Stimulated activated CD4-positive, alpha-beta T cell treated with anti-CD3 and anti-CD28 coated beads, Interleukin-1b, Interleukin-23, amount 100 ng/mL, for 1 hour (primary cell): ENCODE measurements at places on chromosomes 7 and 10.

- DNase-seq, result no peak
These were observed 1.9 kb downstream of the TTYH3 start for GRCh38 chr7:2633538-2634266.

GRCh38 chr10:112226439-112227248, 43.1 kb upstream of the GPAM start:
- DNase-seq, result no peak

- no peak for DNase-seq
These were observed 82.6 kb downstream of the PRKG1 start for GRCh38 chr10:51156926-51157325.

DNA sequence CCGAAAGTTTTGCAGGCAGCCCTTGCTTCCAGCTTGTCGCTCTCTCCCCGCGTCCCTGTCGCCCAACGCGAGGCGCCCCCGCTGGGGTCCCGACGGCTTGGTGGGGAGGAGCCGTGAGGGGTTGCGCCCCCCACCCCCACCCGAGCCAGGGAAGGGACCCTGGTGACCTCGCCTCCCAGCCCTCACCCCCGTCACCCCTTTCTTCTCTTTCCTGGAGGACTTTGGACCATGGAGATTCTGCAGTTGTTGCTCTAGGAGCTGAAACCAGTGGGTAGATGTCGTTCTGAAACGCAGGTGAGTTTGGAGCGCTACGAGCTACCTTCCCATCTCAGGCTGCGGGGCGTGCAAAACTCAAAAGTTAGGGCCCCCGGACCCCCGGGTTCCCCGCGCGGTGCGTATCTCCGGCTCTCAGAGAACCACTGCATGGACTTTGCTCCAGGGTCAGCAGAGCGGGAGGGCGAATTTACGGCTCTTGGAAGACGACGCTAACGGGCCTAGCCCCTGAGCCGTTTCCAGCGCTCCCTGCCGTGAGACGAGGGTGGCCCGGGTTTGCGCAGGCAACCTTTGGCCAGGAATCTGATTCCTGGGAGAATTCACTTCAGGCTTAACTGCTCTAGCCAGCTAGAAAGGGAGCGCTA, 684 bp upstream of the ATXN7L1 start:
- DNase-seq, result no peak

DNA sequence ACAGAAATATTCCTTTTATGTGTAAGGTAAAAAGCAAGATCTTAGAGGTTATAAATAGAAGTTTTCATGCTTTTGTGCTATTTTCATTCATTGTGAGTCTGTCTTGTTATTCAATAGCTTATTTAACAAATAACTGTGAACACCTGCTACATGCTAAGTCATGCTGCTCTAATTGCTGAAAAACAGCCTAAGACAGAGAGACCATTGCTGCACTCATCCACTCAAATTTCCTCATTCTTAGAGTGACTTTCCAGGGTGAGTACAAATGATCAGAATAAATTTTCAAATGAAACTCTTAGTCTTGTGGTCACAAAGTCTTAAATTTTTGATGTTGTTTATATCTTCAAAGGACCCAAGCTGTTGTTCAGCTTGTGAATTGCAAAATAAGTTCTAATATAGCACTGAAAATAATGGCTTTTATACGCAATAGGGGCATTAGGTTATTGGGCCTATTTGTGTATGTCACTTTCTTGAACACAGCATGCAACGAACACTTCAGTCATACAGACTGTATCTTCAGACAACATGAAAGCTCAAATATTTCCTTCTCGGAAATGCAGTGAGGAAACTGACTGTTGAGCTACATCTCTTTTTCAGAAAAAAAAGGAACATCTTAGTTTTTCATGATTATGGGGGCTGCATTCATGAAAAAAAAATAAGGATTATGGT, 247.9 kb upstream of the PCDH15 start:
- DNase-seq, result no peak

DNA sequence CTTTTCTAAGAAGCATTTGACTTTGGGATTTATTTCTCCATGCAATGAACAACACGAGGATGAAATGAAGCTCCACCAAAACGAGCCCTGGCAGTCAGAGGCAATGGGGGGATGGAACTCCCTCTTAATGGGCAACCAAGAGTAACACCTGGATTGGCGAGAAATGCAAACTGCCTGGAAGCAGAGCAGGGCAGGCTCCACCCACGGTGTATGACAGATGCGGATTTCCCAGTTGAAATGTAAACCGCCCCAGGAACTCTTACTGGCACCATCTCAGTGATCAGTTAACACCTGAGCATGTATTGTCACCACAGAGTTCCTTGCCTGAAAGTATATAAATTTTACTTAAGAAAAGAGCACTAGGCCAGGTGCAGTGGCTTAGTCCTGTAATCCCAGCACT, 47.3 kb upstream of the AUTS2 start:
- no peak for DNase-seq

GRCh38 chr10:69817078-69817581, 15.4 kb downstream of the COL13A1 start:
- DNase-seq, result no peak

GRCh38 chr7:156475179-156475578, 165.4 kb upstream of the RNF32 start:
- DNase-seq, result no peak

- DNase-seq, result no peak
These were observed 67.1 kb downstream of the WAC start for GRCh38 chr10:28600056-28600455.

DNA sequence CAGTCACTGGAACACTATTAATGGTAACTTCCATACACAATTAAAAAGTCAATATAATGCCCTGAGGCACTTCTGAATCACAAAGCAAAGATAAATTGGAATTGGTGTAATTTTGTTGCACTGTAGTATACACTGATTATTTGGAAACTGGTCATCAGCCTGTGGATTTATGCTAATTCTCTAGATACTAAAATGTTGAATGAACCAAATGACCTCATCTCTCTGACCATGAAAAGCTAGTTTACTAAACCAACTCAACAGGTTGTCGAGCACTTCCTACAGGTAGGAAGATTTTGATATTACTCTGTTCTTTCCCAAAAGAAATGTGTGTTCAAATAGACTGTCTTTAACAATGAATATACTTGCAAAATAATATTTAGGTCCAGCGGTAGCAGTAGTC, 5.3 kb downstream of the NRP1 start:
- DNase-seq, result no peak

GRCh38 chr10:19111501-19112267, 63.1 kb downstream of the MALRD1 start:
- no peak for DNase-seq

DNA sequence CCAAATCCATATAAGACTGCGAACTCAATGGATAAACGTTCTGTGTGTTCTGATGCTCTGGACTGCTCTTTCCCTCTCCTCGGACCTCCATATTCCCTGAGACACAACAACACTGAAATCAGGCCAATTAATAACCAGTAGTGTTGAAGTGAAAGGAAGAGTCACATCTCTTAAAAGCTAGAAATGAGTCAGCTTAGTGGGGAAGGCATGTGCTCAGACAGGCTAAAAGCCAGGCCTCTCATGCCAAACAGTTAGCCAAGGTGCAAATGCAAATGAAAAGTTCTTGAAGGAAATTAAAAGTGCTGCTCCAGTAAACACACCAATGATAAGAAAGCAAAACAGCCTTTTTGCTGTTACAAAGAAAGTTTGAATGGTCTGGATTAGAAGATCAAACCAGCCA, 29.3 kb downstream of the TNS3 start:
- DNase-seq, result no peak

GRCh38 chr10:26780106-26780792, 80.5 kb downstream of the ABI1 start:
- no peak for DNase-seq

DNA sequence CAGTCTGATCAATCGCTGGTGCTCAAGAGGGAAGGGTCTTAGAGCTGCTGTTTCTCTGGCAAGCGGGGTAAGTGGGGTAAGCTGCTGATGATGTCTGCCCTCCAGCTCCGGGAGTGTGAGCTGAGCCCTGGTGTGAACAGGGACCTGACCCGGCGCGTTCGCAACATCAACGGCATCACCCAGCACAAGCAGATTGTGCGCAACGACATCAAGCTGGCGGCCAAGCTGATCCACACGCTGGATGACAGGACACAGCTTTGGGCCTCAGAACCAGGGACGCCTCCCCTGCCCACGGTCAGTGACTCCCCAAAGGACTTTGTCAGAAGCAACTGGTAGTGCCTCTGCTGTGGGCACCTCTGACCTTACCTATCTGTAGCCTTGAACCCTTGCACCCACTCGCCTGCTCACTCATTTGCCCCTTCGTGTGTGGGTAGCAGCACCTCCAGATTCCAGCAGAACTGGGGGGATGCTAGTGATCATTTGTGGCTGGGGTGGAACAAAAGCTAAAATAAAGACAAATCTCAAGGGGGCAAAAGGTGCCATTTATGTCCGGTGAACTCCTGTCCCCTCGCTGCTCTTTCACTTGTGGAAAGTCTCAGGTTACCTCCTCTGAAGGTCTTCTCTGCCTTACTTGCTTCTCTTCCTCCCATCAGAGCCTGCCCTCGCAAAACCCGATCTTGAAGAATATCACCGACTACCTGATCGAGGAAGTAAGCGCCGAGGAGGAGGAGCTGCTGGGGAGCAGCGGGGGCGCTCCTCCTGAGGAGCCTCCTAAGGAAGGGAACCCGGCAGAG, 3.2 kb downstream of the UFSP1 start:
- no peak for DNase-seq

DNA sequence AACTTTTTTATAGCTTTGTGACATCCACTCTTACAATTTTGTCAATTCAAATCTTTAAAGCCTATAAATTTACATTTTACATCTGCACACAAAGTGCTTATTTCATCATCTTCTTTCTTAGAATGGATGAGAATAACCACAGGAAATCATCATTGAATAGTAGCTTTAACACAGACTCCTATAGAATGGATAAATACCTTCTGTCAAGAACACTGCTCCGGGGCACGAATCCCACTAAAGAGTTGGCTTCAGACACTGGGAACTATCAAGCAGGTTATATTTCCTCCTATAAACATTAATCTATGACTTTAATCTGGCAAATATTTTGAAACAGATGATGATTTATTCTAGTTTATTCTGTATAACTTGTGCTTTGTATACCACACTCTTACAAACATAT, 269.7 kb upstream of the TPK1 start:
- no peak for DNase-seq

- no peak for DNase-seq
These were observed 137.1 kb downstream of the RGS10 start for GRCh38 chr10:119405520-119405807.

DNA sequence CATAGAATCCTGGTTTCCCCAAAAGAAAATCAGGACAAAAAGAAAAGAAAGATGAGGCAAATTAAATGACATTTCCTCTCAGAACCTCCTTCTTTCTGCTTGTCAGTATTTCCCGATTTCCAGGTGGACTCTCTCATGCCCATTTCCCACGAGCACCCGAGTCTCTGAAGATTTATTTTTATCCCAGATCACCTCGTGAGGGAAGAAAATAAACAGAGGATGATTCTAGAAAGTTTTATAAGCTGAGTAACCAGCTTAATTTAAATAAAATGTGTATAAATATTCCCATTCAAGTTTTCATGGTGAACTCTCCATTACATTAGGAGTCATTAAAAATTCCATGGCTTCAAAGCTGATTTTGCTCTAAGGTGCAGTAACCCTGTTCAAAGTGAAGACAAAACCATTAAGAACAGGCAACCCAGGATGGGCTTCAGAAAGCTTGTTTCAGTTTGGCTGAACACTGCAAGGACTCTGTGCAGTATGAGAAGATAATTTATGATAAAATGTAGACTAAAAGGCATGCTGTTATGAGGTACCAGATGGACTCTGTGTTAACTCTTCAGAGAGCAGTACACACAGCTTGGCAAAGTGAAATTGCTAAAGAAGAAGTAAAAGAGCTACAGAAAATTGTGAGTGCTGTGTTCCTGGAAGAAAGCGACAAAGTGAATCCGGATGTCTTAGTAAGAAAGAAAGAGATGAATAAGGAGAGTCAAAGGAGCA, 521.3 kb upstream of the LRRN3 start:
- DNase-seq, result no peak

GRCh38 chr7:55469721-55470120, 102.6 kb downstream of the VOPP1 start:
- DNase-seq, result no peak

DNA sequence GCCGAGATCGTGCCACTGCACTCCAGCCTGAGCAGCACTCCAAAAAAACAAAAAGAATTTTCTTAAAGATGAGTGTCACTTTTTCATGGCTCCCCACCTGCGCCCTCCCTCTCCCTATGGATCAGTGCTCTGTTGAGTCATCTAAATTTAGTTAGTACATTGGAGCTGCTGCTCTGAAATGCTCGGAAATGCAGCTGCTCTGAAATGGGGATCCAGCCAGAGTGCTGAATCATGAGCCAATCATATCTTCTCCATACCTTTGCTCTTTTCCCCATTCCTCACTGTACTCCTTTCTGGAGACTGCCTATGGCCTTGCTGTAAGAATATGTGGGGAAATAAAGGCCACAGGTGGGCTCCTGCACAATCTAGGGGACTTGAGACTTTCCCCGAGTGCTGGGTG, 188.8 kb downstream of the ZNF438 start:
- no peak for DNase-seq

DNA sequence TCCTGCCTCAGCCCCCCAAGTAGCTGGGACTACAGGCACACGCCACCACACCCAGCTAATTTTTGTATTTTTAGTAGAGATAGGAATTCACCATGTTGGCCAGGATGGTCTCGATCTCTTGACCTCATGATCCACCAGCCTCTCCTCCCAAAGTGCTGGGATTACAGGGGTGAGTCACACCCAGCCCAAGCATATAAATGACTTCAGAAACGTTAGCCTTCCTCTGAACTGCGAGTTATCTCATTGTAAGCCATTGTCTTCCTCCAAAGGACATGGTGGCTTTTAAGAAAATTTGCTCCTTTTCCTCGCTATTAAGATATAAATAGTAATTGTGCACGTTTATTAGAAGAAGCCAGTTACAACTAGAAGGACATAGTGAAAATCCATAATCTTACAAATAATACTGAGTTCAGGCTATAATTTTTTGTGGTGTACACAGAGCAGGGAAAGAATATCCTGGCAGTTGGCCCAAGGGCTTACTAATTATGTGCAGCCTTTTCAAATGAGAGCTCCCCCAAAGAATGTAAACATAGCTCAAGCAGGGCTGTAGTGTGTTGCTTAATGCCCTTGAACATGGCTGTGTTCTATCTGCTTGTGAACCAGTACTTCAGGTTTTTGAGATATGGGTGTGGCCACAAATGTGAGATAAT, 495.8 kb downstream of the PARD3 start:
- no peak for DNase-seq

GRCh38 chr10:10660054-10660453, 357.6 kb upstream of the CELF2 start:
- DNase-seq, result no peak

DNA sequence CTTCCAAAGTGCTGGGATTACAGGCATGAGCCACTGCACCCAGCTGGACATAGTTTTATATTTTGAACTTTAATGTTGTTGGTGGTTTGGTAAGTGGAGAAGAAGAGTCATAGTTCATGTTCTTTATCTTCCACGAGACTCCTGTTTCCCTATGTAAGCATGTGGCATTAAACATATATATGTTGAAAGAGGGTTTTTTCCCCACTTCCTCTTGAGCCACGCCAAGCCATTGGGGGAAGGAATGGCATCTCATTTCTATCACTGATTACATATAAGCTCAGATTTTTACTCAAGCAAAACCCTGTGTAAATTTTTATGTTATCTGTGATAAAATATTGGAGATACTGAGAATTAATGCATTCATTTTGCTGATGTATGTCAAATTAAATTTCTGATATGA, 300.4 kb downstream of the PHF14 start:
- DNase-seq, result no peak

- DNase-seq, result no peak
These were observed 81.0 kb downstream of the TMEM270 start for GRCh38 chr7:73941836-73942551.
